ENCODE measurements at places on chromosomes 5 and 9.
A peak's percentile ranks its signal among the peaks of the same experiment; 100 is the strongest.

- DNase-seq, result no peak
Observed at GRCh38 chr5:82673057-82673809, 395.1 kb upstream of the RPS23 start.

- DNase-seq, result no peak
Observed at GRCh38 chr9:27468462-27469110, 55.5 kb upstream of the IFNK start.

GRCh38 chr9:131837316-131837715, 97.4 kb upstream of the RAPGEF1 start:
- DNase-seq, result no peak

DNA sequence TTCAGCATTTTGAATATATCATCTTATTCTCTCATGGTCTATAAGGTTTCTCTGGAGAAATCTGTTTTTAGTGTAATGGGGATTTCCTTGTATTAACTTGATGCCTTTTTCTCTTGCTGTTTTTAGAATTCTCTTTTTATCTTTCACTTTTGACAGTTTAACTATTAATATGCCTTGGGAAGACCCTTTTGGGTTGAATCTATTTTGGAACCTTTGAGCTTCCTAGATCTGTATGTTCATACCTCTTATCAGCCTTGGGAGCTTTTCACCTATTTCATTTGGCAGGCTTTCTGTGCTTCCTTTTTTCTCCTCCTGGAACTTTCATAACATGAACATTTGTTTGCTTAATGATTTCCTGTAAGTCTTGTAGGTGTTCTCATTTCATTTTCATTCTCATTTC, 22.2 kb downstream of the RCL1 start:
- DNase-seq, result no peak

- no peak for DNase-seq
Observed at GRCh38 chr5:1536322-1536845, 12.6 kb upstream of the LPCAT1 start.

DNA sequence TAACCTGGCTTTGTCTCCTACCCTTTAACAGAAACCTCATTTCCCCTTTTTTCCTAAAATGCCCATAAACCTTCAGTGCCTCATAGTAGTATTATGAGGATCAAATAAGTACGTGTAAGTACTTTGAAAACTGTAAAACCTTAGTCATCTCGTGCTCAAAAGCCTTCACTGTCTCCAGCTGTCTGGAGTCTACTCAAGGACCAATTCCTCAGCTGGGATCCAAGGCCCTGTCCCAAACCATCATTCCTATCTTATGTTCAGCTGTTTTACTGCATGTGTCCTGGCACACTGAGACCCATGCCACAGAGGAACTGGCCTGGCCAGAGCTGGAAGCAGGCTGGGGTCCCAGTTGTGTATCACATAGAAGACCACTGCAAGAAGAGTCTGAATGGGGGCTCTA, 15.9 kb downstream of the ADAMTSL1 start:
- DNase-seq, result no peak

DNA sequence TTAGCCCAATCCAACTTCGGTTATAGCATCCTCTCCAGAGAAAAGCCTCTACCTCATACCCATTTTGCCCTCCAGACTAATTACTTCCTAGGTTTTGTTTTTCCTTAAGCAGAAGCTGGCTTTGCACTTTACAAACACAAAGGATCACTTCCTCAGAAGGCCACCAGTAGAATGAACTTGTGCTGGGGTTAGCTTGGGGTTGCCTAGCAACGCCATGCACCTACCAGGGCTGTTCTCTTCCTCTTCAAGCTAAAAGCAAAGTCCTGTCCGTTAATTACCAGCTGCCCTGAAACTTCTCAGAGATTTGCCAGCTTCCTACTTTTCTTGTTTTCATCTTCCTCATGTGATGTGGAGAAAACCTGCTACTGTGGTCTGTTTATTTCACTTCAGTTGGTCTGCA, 132.0 kb upstream of the WWC1 start:
- peak; percentile 37 for DNase-seq

- DNase-seq, result no peak
Observed at GRCh38 chr5:151775025-151775606, 3.4 kb downstream of the G3BP1 start.

DNA sequence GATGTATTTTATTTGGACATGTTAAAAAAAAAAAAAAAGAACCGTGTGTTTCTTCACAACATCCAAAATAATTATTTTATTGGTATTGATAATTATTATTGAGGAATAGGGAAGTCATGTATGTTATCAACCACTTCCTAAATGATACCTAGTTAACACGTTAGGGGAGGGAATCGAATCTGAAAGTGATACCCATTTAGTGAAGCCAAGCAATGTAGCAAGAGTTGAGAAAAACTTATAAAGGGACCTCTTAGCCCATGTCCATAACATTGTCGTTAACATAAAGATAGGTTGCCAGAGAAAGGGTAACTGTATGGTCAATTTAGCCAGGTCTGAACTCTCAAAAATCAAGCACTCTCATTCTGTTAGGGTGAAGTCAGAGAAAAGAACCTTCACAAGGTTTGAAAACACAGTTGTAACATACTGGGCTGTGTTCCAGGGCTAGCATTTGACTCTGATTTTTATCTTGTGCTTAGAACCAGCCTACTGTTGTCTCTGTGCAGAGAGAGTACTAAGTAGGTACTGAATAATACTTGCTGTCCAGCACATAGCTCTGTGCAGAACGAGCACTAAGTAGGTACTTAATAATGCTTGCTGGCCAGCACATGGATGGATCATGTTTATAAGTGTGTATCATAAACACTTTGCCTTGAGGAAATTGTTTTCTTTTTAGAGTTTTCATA, 60.4 kb downstream of the GHR start:
- no peak for DNase-seq

GRCh38 chr5:117800261-117800660, 1188.1 kb downstream of the DTWD2 start:
- no peak for DNase-seq

- no peak for DNase-seq
Observed at GRCh38 chr9:7721291-7721690, 78.3 kb downstream of the DMAC1 start.

DNA sequence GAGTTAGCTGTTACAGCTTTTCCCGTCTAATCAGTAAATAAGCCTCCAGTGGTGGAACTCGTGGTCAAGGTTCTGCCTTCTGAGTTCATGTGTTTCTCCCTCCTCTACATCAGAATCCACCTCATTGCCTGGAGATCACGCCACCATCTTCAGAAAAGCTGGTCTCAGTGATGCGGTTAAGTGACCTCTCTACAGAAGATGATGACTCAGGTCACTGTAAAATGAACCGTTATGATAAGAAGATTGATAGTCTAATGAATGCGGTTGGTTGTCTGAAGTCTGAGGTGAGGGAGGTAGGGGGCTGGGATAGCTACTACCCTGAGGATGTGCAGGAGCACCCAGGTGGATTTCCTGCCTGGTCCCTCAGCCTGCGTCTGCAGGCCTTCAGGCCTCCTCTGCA, 13.3 kb downstream of the ODF2 start:
- DNase-seq, result no peak

DNA sequence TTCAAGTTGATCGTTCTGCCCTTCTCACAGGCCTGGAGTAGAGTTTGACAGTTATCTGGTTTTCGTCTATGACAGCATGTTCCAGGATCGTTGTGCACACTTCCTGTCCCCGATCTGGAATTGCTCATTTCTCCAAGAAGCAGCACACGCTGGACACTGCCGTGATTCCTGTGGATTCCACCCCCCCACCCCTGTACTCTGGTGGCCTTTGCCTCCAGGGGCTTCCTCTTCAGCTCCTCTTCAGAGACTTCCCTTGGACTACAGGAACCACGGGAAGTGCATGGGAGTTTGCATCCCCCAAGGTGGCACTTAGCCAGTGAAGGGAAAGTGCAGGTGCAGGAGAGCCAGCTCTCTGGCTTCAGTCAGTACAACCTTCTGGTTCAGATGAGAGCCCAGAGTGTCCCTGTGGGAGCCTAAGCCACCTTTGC, 160.7 kb downstream of the CACNA1B start:
- no peak for DNase-seq

- DNase-seq, result no peak
Observed at GRCh38 chr5:157286761-157287211, 20.9 kb downstream of the CYFIP2 start.

GRCh38 chr9:114289571-114290481, 33.1 kb upstream of the ORM1 start:
- DNase-seq, result no peak

- no peak for DNase-seq
Observed at GRCh38 chr9:127185931-127186781, 63.7 kb upstream of the ANGPTL2 start.

DNA sequence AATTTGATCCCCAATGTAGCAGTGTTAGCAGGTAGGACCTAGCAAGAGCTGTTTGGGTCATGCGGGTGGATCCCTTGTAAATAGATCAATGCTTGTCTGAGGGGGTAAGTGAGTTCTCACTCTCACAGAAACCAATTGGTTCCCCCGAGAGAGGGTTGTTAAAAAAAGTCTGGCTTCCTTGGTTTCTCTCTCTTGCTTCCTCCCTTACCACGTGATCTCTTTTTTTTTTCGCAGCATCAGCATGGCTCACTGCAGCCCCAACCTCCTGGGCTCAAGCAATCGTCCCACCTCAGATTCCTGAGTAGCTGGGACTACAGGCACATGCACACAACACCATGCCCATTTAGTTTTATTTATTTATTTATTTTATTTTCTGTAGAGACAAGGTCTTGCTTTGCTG, 26.4 kb downstream of the RAPGEF6 start:
- DNase-seq, result no peak

- DNase-seq, result no peak
Observed at GRCh38 chr5:65803699-65804391, 81.8 kb downstream of the NLN start.

DNA sequence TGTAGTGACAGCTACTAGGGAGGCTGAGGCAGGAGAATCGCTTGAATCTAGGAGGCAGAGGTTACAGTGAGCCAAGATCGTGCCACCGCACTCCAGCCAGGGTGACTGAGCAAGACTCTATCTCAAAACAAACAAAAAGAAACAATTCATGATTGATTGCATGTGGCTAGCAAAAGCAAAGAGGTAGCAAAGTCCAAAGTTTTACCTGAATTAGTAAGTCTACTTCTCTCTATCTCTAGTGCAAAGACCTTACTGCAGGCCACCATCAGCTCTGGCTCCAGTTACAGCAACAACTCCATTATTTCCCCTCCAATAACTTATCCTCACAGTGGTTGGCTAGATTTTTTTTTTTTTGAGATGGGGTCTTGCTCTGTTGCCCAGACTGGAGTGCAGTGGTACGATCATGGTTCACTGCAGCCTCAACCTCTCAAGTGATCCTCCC, 6.2 kb upstream of the SAR1B start:
- no peak for DNase-seq

- DNase-seq, result peak; percentile 70
Observed at GRCh38 chr5:50440651-50441492, at the start of gene EMB. Gene EMB (minus strand): TSS chr5:50441288. CDS start chr5:50441151, 137 bp downstream.

- no peak for DNase-seq
Observed at GRCh38 chr9:77447646-77448045, 200.5 kb downstream of the GNA14 start.

GRCh38 chr5:169682026-169682425, 45.0 kb downstream of the DOCK2 start:
- DNase-seq, result no peak

DNA sequence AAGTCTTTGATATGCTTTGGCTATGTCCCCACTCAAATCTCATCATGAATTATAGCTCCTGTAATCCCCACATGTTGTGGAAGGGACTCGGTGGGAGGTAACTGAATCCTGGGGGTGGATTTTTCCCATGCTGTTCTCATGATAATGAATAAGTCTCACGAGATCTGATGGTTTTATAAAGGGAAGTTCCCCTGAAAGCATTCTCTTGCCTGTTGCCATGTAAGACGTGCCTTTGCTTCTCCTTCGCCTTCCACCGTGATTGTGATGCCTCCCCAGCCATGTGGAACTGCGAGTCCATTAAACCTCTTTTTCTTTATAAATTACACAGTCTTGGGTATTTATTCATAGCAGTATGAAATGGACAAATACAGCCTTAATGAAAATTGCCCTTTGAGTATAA, 44.7 kb upstream of the ICE1 start:
- DNase-seq, result no peak

DNA sequence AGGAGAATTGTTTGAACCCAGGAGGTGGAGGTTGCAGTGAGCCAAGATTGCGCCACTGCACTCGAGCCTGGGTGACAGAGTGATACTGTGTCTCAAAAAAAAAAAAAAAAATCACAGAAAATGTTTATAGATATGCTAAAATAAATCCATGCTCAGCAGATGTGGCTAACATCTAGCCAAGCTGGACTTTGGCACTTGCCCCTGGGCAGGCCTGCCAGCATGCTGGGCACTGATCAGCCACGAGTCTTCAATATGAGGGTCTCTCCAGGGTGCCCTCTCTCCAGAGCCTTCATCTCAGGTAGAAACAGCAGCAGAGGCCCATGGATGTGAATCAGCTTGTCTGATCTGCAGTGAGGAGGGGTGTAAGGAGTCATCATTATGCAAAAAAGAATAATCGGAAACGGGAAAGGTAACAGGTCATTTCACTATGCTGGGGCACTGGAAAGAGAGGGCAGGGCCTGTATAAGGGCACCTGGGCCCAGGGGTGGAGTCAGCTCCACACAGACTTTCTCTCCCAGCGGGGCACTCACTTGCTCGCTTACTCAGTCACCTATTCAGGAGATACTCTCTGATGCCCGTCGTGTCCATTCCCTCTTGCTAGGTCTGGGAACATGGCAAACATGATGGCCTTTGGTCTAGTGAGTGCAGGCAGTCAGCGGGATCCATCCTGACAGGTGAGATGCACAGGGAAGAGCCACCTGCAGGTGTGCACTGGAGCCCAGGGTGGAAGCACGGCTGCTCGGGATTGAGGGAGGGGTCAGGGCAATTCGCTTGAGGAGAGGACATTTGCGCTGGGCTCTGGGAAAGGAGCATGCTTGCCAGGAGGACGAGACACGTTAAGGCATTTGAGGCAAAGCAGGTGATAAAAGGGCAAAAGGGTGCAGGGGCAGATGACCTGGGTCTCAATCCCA, 17.1 kb downstream of the RNF44 start:
- DNase-seq, result no peak

- no peak for DNase-seq
Observed at GRCh38 chr9:126109575-126109974, 217.1 kb upstream of the MVB12B start.

DNA sequence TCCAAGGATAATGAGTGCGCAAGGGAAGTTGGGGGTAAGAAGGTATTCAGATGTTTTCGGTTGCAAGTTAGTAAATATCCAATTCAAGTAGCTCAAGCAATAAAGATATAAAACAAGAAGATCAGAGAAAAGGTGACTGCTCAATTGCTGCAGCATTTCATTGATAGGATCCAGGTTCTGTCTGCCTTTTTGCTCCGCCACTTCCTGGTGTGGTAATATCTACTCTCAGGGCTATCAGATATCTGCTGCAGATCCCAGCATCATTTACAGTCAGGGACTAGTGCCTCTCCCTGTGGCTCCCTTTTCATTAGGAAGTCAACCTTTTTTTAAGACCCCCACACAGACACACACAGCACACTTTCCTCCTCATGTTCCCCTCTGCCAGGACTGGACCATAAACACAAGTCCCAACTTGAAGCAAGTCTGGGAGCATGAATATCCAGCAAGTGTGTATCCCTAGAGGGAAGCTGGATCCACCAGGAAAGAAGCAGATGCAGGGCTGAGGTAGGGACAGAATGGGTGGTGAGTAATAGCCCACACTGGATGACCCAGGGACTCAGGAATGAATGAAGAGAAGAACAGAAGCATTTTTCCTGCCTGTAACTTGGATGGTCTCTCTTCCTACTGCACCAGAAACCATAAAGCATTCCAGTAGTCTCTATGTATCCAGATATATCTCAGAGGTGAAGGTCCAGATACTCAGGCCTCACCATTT, 53.7 kb downstream of the ZNF622 start:
- no peak for DNase-seq

GRCh38 chr5:56482363-56482762, 249.2 kb upstream of the ANKRD55 start:
- no peak for DNase-seq

- DNase-seq, result no peak
Observed at GRCh38 chr9:23590276-23591000, 235.6 kb downstream of the ELAVL2 start.

All from nephron progenitor cell (in vitro differentiated cells).